ENCODE measurements at places on chromosomes 2 and 18.
A peak's percentile ranks its signal among the peaks of the same experiment; 100 is the strongest.

GRCh38 chr2:239208465-239209180 is 192.2 kb downstream of the HDAC4 start:
- no peak for DNase-seq

DNA sequence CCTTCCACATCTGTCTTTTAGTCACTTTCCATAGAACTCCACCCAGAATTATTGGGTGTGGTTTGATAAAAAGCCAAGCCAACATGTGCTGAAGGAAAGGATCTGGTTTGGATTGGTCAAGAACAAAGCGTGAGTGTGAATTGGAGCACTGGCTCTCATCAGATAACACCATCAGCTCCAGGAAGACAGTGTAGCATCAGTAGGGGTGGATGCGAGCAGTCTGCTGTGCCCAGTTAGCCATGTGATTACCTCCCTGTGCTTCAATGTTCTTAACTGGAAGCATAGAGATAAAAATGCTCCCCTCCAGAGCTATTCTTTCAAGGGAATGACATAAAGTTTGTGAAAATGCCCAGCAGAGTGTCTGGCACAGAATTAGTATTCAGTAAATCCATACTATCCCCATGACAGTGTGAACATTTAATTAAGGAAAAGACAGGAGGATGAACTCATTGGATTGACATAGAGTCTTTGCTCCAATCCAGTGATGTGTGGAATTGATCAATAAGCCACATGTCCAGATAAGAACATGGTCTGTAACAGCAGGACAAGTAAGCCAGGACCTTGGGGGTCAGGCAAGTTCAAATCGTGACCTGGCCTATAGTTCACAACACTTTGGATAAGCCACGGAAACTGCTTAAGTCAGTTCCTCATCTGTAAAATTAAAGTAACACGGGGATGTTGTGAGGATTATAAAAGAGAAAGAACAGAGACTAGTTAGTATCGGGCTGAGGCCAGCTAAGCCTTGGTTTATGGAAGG is 68.0 kb downstream of the FAM124B start:
- no peak for DNase-seq

GRCh38 chr2:226916669-226917068 is 80.8 kb downstream of the RHBDD1 start:
- no peak for DNase-seq

- peak; percentile 60 for DNase-seq
Observed at GRCh38 chr2:69046221-69046662, 33.3 kb downstream of the ANTXR1 start.

DNA sequence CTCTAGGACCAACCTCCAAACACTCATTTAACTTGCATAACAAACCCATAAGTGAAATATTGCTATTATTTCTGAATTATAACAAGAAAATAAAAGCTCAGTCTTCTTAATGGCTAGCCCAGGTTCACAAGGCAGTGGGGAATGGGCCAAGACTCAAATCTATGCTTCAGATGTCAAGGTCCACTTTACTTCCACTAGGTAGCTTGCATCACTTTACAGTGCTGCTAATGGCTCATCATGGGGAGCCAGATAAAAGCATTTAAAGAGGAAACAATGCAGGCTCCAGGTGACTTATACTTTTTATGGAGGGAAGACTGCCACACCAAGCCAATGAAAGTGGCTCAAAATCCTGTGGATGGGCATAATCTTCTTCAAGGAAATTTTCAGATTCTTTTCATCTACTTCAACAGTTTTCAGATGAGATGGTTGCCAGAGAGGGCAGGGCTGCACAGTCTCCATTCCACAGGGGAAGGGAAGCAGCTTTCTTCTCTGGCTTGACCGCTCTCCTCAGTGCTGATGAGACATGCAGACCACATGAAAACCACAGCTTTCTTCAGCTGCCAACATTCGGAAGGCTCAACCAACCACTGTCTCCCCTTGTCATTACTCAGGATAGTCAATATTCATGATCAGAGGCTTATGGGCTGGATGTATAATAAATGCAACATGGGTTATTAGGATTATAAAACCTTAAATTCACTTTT is 361.9 kb upstream of the MEX3C start:
- no peak for DNase-seq

DNA sequence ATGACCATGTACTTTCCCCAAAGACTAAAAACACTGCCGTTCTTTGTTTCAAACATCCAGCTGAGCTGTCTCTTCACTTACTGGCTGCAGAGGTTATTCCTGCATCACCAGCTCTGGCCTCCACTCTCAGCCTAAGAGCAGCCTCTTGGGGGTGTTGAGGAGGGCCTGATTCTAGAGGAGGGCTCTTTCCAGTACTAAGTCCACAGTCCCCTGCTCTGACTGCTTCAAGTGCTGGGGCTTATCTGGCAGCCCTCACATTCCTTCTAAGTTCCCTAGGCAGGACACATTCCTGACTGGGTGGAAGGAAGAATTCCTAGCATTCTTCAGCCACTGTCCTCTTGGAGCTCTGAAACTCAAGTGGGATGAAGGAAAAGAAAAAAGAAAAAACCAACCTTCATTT is 32.9 kb upstream of the EHBP1 start:
- no peak for DNase-seq

- DNase-seq: peak; percentile 69
Observed at GRCh38 chr2:196479350-196479749, 160.2 kb upstream of the CCDC150 start.

DNA sequence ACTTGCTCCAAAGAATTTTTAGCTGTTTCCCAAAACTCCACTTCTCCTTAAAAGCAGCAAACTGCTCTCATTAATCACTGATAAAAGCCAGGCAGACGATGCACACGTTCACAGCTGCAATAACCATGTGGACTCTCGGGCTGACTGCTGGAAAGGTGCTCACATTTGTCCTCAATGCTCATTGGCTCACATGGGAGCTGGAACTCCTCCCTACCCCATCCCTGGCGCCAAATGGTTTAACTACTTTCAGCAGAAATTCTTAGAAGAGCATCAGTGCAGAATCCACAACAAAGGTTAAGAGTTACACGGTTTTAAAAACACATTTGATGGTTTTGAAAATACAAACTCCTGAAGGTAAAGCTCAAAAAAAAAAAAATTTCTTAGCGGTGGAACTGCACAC is 117.1 kb downstream of the NOL10 start:
- no peak for DNase-seq

DNA sequence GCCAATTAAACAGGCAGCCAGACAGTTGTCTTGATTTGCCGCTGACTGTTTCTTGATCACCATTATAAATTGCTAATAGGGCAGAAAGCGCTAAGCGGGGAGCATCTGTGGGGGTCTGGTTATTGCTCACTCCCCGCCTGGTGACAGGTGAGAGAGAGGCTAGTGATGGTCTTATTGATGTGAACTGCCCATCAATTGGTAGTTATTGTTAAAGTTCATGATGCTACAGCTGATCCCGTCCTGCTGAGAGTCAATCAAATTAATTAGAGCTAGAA is 148.5 kb downstream of the LNPK start:
- no peak for DNase-seq

- DNase-seq: no peak
Observed at GRCh38 chr2:148888003-148888501, 13.0 kb downstream of the KIF5C start.

DNA sequence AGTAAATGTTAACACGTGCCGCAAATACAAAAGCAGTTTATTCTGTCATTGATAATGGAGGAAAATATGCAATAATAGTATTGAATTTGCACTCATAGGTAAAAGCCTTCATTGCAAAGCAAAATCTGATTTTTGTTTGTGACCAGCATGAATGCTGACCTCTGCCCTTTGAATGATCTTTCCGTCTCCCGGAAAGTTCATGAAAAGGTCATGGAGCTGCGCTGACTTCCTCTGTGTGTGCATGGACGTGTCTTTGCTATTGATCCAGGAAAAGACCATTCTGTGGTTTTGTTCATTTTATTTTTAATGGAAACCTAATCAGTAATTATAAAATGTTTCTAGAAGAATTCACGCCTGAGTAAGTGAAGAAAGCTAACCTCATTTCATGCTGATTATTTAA is 320.0 kb downstream of the MTX2 start:
- DNase-seq: no peak

DNA sequence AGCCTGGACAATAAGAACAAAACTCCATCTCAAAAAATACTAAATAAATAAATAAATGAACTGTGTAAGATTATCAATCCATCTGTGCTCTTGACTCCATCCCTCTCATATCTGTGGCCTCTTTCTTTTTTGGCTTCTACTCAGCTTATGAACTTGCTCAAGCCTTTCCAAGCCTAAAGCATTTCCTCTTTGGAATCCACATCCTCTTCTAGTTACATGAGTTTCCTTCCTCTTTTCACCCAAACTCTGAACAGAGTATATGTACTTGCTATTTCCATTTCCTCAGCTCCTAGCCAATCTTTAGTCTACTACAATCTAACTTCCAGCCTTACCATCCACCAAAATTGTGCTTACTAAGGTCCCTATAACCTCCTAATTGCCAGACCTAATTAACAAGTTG is 2.5 kb upstream of the DNAJC10 start:
- DNase-seq: no peak

- DNase-seq: no peak
Observed at GRCh38 chr2:2662847-2663356, 331.8 kb upstream of the MYT1L start.

GRCh38 chr2:4844881-4845280 is 847.3 kb upstream of the SOX11 start:
- DNase-seq: no peak

- no peak for DNase-seq
Observed at GRCh38 chr2:64296140-64296480, 151.9 kb upstream of the PELI1 start.

GRCh38 chr2:174334781-174335251 is at the start of gene SP9:
TSS of gene SP9 (plus strand) at chr2:174334954. CDS start at chr2:174335093, 139 bp downstream.
- peak; percentile 94 for DNase-seq

- DNase-seq: no peak
Observed at GRCh38 chr2:180289627-180290026, 282.5 kb upstream of the CWC22 start.

DNA sequence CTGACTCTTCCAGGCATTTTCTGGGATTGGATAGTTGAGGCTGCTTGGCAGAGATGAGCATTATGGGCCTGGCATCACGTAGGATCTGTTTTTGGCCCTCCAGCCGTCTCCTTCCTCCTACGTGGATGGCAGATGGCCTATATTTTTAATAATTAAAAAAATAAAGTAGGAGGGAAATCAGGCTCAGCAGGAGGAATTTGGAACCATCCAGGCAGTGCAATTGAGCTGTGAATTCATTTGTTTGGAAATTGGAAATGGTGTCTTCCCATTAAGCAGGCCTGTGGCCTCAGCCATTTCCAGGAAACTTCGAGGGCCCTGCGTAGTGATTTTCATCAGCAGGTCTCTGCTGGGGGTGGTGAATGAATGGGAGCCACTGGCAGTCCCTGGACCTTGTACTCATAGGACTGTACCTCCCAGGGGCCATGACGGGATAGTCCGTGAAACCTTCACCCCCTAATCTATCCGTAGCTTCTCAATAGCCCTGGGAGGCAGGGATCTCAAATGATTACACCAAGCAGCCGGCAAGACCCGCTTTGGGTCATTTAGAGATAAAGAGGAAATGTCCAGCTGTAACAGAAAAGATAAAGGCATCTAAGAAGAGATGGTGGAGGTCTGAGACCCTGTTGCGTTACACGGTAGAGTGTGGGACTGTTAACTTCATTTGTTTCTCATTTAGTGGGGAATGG is 73.1 kb upstream of the TNP1 start:
- DNase-seq: no peak

- DNase-seq: no peak
Observed at GRCh38 chr18:67268530-67268929, 248.0 kb downstream of the DSEL start.

- DNase-seq: no peak
Observed at GRCh38 chr18:2968606-2969005, 44.3 kb downstream of the LPIN2 start.

GRCh38 chr2:170162271-170162632 is 15.7 kb upstream of the MYO3B start:
- no peak for DNase-seq

- DNase-seq: no peak
Observed at GRCh38 chr2:52794581-52794980, 973.0 kb upstream of the CHAC2 start.

GRCh38 chr2:165401285-165401852 is 68.1 kb upstream of the CSRNP3 start:
- peak; percentile 45 for DNase-seq

DNA sequence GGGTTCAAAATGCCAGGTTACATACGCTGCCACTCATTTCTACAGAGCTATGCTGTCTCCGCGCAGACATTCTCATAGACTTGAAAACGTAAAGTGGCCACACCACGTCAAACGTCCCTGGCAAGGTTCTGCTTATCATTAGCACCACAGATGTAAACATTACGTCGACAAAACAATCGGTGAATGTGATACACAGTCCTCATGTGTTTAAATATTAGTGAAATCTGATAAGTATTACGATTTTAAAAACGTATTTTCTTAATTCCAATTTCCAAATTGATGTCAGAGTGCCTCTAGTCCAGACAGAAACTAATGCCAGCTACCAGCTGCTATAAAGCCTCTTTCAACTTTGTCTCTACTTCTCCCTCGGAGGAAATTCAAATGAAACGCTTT is 1.2 kb downstream of the STK17B start:
- DNase-seq: no peak

- no peak for DNase-seq
Observed at GRCh38 chr2:84781942-84782716, 98.8 kb downstream of the TRABD2A start.

DNA sequence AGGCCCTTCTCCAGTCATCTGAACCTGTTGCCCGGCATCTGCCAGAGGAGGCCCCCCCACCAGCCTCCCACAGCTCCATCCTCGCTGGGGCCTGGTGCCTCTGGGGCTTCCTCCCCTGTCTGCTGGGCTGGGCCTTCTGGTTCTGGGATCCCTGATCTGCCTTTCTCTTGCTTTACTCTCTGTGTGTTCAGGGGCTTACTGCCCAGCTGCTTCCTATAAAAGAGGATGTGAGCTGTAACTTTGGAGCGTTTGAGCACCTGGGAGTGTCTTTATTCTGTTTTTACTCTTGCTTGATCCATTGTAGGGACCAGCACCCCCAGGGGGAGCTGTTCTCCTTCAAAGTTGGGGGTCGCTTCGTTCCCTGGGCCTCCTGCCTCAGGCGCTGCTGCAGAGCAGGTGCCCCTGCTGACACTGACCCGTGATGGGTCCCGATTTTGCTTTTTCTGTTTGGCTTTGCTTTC is 23.1 kb upstream of the FAHD2A start:
- DNase-seq: no peak

DNA sequence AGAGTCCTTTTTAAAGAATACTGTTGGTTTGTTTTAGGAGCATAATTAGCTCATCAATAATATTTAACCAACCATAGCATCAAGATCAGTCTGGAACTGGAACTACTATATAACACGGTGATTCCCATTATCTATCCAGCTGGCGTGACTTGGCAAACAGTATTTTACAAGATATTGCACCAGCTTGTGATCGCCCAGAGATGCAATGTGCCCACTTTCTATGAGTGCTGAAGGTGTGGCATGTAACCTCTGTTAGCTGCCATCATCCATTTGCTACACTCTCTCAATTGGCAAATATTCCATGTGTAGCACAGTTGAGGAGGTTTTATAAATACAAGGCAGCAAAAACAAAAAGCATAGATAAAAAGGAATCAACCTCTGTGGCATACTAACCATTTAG is 64.9 kb downstream of the FIGN start:
- DNase-seq: no peak

GRCh38 chr2:223915071-223915470 is 30.1 kb downstream of the WDFY1 start:
- DNase-seq: no peak

Measured in AG09319 (cell line).